SK-N-DZ (cell line): ENCODE measurements at places on chromosomes 6 and 20.

DNA sequence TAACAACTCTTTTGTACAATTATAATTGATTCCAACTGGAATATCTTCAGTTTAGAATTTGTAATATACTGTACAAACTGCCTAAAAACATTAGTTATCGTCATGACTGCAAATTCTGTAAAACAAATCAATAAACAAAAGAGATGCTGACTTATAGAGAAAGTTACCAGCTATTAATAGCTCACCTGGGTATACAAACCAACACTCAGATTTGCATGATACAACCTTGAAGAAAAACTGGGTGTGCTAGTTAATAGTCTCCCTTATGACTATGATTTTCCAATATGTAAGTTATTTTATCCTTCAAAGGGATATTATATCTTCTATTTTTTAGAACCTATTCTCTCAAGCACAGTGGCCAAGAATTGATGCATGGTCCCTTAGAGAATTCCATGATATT lies 698.5 kb downstream of the FRK start:
- DNase-seq: no peak

GRCh38 chr6:154001494-154002285 lies 37.4 kb upstream of the OPRM1 start:
- no peak for DNase-seq

DNA sequence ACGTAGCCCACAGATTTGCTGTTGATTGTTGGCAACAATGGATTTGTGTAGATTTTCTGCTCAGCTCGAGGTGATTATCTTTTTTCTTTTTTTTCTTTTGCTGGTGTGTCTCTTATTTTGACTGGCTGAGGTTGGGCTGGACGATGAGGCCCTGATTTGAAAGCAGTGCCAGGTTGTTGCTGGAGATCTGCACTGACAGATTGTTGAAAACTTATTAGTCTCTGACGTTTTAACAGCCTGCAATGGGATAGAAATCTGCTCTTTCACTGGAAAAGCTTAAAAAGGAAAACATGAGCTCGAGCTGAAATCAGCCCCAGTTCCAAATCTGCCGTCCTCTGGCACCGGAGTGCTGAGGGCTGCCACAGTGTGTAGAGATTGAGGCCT lies 87.7 kb downstream of the PDE7B start:
- no peak for DNase-seq

- peak; percentile 39 for DNase-seq
Measured at GRCh38 chr6:34132486-34133185, 13.3 kb downstream of the GRM4 start.

DNA sequence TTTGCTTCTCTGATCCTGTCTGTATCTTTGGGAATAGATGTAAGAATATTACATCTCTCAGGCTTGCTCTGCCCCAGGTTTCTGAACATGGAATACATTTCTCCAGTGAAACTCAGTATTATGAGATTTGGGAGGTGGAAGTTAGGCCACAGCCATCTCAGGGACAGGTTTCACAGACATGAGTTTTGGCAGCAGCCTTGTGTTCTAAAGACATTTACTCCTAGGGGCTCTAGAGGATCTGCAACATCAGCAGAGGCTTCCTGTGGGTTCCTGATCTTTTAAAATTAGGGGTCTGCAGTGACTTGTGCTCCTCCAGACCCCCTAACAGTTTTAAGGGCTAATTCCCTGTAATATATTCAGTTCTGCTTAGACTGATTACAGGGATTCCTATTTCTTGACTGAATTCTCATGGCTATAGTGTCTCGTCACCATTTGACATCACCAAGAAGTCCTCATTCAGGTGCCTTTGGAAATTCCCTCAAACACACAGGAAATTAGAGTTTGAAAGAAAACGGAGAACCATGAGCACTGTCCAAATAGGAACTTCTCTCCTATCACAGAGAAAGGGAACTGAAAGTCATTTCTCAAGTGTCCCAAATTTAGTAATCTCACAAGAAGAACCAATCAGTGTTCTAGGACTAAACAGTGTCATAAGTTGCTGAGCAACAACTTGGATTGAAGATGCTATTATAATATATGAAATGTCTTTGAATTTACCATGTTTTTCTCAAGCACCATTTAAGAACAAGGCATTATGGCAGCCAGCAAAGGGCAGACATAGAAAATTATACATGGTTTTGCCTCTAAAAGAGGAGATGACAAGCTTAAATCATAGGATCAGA lies 2.5 kb upstream of the HLA-DRA start:
- no peak for DNase-seq
